MV-4-11 (cell line): ENCODE measurements at places on chromosomes 5 and 9.

DNA sequence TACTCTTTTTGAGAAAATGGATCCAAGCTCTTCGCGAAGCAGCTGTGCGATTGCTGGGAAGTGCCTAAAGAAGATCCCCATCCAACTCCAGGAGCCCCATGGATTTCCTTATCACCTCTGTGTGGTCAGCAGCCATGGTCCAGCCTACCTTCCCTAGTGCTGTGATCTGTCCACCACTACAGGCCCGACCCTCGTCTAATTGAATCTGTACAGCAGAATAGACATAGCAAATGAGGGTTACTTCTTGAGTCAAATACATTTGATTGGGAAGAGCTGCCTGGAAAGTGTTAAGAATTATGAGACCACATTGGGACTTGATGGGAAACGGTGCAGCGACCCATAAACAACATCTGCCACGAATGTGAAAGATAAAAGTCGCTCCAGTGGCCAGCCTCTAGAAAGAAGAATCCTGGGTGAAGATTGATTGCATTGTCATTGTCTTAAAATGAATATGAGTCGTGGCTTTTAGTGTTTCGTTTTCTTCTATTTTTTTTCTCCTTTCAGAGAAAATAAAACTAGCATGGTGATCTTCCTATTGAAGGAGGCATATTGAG lies 118.4 kb downstream of the PAM start:
- no peak for DNase-seq

DNA sequence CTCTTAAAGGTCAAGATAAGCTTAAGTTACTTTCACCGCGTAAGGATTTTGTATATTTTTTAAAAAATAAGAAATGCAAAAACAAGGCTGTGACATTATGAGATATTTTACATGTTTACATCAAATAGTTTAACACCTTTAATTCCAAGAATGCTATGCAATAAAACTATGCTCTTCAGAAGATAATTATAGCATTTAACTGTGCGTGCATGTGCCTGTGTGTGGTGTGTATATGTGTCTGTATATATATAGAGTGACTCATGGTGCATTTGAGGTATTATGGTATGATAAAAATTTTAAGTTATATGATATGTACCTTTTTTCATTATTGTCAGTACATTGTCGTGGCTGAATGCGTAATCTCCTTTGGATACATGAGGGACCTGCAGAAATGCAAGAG lies 539.3 kb downstream of the PDE4D start:
- no peak for DNase-seq

DNA sequence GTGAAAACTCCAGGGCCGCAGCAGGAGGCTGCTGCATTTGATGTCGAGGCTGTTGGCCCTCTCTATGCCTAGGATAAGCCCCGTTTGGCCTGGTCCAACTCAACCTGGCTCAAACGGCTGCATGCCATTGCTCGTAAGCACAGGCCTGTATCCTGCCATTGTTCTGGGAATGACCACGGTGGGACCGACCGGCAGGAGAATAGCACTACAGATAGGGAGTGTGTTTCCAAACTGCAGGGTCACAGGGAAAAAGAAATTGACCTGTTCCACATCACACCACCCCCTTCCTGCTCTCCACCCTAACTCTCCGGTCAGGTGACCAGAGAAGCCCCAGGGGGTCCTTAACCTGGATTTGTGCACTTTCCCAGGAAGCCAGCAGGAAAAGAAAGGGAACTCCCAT lies 278.7 kb upstream of the KLF4 start:
- no peak for DNase-seq

DNA sequence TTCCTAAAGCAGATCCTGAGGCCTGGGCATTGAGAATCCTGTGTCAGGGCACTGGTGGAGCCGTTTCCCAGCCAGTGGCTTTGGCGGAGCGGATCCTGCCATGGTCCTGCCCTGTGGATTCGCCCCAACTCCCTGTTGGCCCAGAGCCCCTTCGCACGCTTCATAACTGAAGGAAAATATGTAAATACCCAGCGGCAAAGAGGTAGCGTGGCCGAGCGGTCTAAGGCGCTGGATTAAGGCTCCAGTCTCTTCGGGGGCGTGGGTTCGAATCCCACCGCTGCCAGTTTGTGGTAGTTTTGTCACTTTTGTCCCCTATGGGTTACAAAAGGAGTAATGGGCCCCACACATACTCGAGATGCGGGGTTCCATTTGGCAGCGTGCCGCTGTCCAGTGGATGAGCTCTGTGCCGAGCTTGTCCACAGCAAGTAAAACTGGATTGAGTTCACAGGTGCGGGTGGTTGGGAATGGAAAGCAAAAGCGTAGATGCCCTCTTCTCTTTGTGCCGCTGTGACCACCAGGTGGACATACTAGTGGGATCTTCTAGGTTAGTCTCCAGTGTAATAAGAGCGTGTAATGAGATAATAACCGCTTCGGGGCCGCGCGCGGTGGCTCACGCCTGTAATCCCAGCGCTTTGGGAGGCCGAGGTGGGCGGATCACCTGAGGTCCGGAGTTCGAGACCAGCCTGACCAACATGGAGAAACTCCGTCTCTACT lies 17.3 kb downstream of the TRIM7 start:
- no peak for DNase-seq

- no peak for DNase-seq
These were observed 218.5 kb downstream of the COMMD10 start for GRCh38 chr5:116303340-116303739.

DNA sequence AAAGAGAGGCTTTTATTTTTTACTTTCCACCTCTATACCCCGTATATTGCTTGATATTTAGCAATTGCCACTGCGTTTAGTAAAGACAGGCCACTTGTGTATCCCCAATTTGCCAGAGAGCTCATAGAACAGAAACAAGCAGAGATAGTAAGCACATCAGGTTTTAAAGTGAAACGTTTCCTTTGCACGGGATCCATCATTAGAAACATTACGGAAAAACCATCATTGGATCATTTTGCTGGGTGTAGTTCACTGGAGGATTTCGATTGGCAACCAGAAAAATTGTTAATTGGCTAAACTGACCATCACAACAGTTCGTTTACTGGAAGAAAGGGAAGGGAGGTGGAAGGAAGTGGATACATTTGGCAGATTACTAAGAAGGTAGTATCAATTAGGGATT lies 149.4 kb upstream of the STK32A start:
- DNase-seq = no peak

- DNase-seq = peak; percentile 91
These were observed 168.6 kb downstream of the MACROH2A1 start for GRCh38 chr5:135230251-135230925.

DNA sequence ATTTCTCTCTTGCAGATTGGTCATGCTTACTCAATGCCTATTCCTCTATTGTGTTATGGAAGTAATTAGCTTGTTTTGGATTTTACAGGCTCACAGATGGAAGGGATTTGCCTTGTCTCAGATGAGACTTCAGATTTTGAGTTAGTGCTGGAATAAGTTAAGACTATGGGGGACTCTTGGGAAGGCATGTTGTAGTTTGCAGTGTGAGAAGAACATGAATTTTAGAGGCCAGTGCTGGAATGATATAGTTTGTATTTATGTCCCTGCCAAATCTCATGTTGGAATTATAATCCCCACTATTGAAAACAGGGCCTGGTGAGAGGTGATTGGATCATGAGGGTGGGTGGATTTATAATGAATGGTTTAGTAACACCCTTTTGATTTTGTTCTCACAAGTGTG lies 6.1 kb upstream of the TUSC1 start:
- DNase-seq = no peak

- no peak for DNase-seq
These were observed 7.2 kb downstream of the ENTPD8 start for GRCh38 chr9:137433916-137434431.
